ENCODE measurements at places on chromosomes 2 and 18.

DNA sequence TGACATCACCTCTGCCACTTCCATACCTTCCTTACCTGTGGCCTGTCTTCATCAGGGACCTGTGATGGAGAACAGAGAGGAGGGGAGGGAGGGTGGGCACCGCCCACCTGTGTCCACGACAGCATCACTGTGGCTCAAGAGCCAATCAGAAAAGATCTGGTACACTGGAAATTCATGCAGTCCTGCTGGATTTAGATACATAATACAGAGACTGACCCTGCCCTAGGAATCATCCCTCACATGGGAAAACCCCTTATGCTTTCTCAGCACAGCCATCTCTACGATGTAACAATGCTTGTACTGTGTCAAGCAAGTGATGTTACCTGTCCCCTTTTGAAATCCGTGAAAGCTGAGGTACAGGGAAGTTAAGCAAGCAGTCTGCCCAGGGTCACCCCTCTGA lies 145.6 kb upstream of the EPAS1 start:
- no peak for DNase-seq

DNA sequence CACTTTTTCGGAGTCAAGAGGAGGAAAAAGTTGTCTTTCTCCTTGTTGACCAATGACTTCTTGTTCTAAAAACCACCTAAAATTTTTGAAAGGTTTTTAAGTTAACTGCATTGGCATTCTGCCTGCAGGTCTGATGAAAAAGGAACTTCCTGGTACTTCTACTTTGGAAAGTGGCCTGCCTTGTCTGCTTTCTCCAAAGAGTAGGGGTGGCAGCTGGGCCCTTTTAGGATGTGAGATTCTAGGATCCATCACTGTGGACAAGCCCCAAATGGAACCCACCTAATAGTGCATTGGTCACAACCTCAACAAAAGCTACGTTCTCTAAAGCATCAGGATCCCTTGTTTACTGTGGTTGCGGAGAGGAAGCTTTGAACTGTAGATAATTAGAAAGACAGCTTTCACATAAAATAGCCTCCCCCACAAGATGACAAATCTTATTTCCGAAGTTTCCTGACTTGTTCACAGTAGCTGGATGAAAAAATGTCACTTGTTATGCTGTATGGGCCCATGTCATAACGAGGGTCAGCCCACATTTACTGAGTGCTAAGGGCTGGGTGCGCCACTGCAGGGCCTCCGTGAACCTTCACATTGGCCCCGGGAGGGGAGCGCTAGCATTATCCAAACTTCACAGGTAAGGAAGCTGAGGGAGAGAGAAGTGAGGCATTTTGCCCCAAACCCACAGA lies 17.4 kb downstream of the ASPRV1 start:
- no peak for DNase-seq

- DNase-seq = no peak
Measured at GRCh38 chr2:108118996-108119395, 120.8 kb upstream of the SULT1C3 start.

GRCh38 chr2:190819840-190820301 lies 60.8 kb upstream of the GLS start:
- DNase-seq = peak; percentile 97

GRCh38 chr18:37873416-37873815 lies 307.8 kb upstream of the CELF4 start:
- DNase-seq = no peak

DNA sequence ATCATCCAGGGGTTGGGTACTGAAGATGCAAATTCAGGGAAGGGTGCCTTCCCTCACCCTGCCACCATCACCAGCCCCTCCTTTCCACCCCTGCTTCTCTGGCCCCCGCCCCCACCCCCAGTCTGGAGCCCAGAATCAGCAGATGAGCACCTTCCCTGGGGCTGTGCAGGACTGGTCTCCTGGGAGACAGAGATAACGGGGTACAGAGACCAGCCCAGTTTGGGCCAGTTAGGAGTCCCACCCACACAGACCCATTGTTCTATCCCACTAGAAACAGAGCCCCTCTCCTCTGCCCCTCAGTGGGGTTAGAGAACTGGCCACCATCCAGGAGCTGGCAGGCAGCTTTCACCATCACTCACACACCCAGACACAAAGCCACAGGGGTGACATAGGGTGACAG lies 4.5 kb upstream of the CRYBA2 start:
- DNase-seq = no peak

DNA sequence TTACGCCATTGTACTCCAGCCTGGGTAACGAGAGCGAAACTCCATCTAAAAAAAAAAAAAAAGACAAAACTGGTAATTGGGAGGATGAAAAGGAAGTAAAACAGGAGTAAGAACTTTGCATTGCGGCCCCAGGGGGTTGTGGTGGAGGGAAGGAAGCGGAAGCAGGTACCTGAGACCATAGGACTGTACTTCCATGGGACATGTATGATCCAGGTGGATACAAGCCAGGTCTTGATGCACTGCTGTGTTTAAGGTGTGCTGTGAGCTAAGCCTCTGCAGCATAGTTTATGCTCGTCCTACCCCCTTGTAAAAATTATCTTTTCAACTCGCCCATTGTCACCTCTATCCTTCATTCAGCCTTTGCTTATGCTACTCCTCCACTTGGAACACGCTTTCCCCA lies 23.7 kb downstream of the FBXO36 start:
- DNase-seq = no peak

DNA sequence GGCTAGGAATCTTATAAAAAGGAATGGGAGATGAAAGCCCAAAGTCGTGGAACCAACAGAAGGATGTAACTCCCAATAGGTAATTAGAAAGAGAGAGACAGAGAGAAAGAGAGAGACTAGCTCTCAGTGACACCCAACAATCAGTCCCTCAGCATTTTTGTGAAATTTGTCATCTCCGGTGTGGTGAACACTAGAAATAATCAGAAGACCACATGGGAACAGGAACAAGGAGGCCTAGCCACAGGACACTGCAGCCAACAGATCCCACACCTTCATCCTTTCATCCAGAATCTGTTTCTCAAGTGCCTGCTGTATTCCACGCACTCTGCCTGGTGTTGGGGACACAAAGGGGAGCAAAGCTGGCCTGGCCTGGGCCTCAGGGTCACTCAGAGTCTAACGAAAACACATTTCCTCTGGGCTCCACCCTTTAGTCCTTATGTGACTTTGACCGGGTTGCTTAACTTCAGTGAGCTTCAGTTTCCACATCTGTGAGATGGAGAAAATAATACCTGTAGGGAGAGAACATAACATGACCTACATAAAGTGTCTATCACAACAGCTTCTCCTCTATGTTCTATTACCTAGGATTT lies 53.1 kb downstream of the EHD3 start:
- no peak for DNase-seq

- no peak for DNase-seq
Measured at GRCh38 chr18:34808389-34808788, 98.3 kb downstream of the DTNA start.

DNA sequence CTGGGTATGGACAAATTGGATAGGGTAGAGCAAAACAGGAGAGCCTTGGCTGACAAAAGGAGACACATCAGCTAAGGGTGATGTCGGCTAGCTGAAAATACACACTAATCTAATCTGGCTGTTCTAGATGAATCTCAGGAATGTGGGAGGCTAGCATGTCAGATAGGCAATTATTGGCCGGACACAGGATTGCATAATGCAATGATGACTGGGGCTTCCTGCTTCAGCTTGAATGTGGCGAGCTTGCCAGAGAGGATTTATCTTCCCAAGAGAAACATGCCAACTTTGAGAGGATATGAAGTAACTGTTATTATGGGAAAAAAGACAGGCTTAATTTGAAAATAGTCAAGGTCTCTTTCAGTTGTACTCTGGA lies 102.4 kb downstream of the TRIB2 start:
- peak; percentile 99 for DNase-seq

DNA sequence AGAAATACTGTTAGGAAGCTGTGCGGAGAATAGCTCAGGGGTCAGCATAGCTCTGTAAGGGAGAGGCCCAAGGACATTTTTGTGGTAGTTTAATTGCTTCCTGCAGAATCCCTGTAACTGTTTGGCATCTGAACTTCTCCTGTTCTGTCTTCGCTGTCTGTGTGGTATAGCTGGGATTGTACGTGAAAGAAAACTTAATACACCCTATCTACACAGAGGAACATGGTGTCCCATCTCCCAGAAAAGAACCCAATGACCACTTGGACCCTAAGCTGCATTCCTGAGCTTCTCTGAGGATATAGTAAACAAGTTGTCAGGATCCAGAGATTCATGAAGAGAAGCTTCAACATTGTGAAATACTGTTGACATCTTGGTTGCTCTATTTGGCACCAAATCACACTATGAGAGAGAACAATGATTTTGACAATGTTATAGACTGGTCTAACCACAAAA lies 81.3 kb downstream of the CDC42EP3 start:
- peak; percentile 94 for DNase-seq

- no peak for DNase-seq
Measured at GRCh38 chr2:231965102-231965501, 3.6 kb downstream of the DIS3L2 start.

DNA sequence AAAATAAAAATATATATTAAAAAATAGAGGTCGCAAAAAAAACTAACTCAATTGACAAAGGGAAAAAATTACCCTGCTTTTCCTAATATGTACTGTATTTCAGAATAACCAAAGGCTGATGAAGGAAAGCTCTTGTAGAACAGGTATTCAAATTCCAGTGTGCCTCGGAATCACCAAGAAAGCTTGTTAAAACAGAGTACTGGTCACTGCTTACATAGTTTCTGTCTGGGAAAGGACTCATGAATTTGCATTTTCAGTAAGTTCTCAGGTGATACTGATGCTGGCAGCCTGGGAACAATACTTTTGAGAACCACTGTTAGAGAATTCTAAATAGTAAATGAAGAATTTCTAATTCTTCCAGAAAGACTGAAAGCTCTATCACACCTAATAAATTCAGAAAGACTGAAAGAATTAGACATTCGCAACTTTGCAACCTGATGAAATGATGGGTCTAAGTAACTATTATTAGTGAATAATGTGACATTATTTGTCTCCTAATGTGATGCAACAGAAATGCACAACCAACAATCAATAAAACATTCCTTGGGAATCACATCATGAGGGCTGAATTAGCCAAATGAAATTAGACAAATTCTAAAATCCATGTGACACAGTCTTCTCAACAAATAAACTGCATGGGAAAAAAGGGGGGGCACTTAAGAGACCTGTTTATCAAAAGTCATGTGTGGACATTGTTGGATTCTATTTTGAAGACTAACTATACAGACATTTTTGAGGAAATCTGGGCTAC lies 21.9 kb downstream of the RPRD1A start:
- DNase-seq = no peak

DNA sequence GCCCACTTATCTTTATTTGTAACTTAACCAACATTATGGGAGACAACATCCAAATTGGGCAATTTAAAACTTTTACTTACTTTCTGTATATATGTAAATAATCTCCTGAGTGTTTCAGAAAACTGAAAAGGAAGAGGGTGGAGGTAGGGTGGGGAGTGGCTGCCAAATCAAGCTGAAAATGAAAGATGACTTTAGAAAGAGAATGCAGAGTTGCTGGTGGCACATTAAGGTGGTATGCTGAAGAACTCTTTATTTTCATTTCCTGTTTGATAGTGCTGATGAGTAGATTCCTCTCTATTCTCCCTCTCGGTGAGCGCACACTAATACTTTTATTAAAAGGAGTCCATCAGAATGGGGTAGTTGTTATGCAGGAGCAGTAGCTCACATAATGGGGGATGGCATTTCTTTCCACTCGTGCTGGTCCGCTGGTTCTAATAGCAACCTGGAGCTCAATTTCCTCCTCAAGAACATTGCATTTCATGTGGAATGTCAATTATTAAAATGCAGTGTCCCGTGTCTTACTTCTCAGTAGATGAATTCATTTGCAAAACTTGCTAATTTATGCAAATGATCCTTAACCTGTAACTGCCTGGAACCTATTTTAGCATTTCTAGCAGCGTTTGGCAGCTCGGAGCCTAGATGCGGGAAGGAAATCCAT lies 466.9 kb upstream of the HNRNPA3 start:
- DNase-seq = no peak

GRCh38 chr2:191629001-191629453 lies 48.9 kb upstream of the NABP1 start:
- DNase-seq = no peak

GRCh38 chr2:153641046-153641445 lies 162.5 kb upstream of the RPRM start:
- DNase-seq = no peak

- DNase-seq = no peak
Measured at GRCh38 chr2:120320318-120320851, 25.6 kb upstream of the INHBB start.

- no peak for DNase-seq
Measured at GRCh38 chr2:127000194-127000593, 101.5 kb downstream of the TEX51 start.

- DNase-seq = no peak
Measured at GRCh38 chr18:8659609-8660242, 45.6 kb upstream of the MTCL1 start.

DNA sequence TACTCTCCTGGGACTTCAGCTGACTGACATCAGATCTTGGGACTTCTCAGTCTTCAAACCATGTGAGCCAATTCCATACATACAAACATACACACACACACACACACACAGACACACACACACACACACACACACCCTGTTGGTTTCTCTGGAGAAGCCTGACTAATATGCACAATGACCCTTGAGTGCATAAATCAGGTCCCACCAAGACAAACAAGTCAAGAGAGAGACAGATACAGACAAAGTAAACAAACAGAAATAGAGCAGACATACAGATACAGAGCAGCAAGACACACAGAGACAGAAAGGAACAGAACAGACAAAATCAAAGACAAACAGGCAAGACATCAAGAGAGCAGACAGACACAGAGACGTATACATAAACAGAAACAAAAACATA lies 43.8 kb upstream of the DDX18 start:
- DNase-seq = no peak

DNA sequence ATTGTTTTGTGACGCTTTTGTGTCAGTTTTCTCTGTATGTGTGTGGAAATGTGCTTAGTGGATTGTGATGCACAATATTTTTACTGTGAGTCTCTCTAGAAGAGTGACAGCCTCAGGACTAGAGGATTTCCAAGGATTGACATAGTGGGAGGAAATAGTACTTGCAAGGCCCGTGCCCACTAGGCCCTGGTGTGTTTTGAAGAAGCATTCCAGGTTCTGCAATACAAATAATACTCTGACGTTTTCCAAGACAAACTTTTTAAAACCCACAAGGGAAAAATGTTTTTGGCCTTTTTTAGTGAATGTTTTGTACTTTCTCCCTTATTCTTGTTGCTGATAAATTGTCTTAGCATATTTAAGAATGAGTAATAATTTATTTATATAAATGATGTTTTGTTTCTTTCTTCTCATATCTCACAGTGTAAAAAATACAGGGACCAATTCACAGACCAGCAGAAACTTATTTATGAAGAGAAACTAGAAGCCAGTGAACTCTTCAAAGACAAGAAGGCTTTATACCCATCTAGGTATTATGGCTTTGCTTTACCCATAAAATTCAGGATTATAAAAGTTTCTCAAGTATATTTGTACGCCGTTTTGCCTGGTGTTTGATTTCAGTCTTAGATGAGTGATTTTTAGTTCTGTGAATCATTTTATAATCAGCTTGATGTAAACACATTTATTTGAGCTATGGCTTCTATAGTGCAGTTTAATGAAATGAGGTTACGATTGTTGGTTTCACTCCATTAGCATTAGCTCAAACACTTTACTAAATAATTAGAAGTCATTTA lies 165.6 kb downstream of the MYO1B start:
- no peak for DNase-seq
